ENCODE measurements at places on chromosomes 4 and X.

DNA sequence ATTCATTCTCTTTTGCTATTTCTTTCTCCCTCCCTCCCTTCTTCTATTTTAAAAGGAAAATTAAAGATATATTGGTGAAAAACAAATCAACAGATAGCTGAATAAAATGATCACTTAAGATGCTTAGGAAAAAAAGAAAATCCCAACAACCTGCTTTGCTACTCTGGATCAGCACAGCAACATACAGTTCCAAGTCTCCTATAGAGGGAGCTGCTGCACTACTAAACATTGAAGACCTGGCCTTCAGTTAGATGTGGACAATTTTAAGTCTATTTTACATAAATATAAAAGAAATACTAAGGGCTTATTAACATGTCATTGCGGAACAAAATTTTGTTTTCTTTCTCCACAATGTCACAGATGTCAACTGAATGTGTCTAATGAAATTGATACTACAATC lies 226.4 kb downstream of the MAGEB5 start:
- no peak for DNase-seq

GRCh38 chrX:2781698-2782097 lies 29.9 kb downstream of the XG start:
- no peak for DNase-seq

GRCh38 chr4:95833711-95834194 lies 6.1 kb upstream of the PDHA2 start:
- no peak for DNase-seq

- no peak for DNase-seq
Measured at GRCh38 chrX:123217077-123217476, 33.0 kb downstream of the GRIA3 start.

DNA sequence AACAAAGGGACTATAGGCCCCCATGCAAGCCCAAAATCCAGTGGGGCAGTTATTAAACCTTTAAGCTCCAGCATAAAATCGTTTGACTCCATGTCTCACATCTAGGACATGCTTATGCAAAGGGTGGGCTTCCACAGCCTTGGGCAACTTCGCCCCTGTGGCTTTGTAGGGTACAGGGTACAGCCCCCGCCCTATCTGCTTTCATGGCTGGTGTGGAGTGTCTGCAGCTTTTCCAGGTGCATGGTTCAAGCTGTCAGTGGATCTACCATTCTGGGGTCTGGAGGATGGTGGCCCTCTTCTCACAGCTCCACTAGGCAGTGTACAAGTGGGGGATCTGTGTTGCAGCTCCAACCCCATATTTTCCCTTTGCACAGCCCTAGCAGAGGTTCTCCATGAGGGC lies 559.8 kb upstream of the TECRL start:
- no peak for DNase-seq

- DNase-seq: no peak
Measured at GRCh38 chrX:136619899-136620505, 28.0 kb upstream of the CD40LG start.

All from NCI-H187 (cell line).